ENCODE measurements at places on chromosomes 12 and 14.
A peak's percentile ranks its signal among the peaks of the same experiment; 100 is the strongest.

- no peak for DNase-seq
These were observed 63.1 kb upstream of the SOX5 start for GRCh38 chr12:24012528-24012927.

DNA sequence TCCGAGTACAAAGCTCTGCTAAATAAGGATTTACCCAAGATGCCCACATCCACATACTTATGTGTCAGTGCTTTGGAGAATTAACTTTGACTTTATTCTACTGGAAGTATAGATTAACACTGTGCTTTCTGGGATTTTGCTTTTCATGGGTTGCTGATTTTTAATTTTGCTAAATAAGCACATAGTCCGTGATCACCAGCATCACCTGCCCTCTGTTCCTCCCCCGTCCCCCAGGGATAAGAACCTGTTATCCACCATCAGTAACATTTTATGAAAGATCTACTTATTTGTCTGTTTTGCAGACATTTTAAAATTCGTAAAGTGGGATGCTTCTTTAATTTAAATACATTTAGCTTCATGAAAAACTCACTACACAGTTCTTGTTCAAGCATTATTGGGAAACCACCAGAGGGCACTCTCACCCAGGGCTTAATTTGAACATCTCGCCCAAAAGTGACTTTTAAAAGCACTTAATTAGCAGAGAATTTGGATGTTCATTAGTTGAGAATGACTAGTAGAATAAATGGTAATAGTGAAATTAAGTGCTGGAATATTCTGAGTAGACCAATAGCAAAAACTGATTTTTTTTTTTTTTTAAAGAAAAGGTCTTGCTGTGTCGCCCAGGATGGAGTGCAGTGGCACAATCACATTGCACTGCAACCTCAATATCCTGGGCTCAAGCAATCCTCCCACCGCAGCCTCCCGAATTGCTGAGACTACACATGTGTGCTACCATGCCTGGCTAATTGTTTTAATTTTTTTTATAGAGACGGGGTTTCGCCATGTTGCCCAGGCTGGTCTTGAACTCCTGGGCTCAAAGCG lies 35.7 kb downstream of the MRPL42 start:
- DNase-seq, result peak; percentile 40

GRCh38 chr14:92696366-92696765 lies 52.1 kb downstream of the LGMN start:
- no peak for DNase-seq

DNA sequence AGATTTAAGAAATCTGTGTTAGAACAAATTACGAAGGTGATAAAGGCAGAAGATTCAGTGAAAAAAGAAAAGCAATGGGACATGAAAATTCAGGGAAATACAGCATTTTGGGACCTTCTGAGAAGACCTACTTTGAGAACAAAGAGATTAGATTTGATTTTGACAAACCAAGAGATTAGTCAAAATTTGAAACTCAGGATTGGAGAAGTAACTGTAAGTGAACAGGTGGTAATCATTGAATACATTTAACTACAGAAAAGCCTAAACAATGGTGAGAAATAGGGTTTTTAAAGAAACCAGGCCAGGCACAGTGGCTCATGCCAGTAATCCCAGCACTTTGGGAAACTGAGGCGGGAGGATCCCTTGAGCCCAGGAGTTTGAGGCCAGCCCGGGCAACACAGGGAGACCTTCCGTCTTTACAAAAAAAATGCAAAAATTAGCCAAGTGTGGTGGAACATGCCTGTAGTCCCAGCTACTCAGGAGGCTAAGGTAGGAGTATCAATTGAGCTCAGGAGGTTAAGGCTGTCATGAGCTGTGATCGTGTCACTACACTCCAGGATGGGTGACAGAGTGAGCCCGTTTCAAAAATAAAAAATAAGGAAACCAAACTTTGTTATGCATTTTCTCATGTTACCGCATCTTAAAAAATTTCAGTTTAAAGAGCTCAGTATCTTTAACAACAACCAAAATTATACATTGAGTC lies 8.9 kb upstream of the SAV1 start:
- no peak for DNase-seq

DNA sequence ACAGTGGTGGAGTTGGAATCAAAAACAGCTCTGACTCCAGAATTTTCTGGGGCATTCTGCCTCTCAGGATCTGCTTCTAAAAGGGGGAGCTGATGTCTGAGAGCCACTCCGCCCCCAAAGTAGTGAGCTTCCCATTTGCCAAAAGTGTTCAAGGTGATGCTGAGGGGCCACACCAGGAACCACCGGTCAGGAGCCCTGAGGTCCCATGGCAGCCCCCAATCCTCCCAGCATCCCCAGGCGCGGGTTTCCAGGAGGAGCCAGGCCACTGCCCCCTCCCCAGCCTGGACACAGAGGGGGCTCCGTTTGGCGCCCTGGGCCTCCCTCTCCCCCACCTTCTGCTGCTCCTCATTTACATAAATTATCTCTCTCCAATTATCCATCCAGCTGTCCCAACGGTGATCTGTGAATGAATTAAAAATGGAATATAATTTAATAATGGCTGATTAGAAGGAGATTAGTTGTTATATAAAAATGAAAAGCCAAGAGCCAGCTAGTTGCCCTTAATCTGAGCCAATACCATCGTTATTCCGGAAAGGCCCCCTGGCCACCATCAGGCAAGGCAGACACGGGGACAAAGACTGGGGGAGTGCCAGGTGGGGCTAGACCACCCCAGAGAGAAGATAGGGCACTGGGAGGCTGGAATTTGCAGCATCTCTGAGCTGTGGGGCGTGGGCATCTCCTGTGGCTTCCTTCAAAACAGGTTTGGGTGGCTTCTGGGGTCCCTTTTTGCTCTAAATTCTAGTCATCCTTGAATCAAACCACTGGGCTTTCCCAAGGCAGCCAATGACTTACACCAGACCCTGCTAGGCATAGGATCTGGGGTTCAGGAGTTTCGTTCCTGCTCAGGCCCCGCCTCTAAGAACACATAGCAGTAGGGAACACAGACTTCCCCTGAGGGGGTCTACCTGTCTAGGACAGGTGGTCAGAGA lies 19.7 kb upstream of the VSX2 start:
- no peak for DNase-seq

GRCh38 chr12:122395319-122395718 lies 27.1 kb downstream of the CLIP1 start:
- DNase-seq, result no peak

- no peak for DNase-seq
These were observed 14.2 kb upstream of the ANKRD9 start for GRCh38 chr14:102523569-102524450.

DNA sequence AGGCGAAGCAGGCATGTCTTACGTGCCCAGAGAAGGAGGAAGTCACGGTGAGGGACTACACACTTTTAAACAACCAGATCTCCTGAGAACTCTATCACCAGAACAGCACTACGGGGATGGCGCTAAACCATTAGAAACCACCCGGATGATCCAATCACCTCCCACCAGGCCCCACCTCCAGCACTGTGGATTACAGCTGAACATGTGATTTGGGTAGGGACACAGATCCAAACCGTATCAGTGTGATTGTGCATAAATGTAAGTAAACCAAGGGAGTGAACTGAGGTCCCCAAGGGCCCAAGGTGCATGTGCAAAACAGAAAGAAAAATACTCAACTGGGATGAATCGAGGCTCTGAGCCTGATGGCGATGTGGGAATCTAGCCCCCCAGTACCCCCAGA lies 134.2 kb downstream of the DICER1 start:
- DNase-seq, result no peak

- no peak for DNase-seq
These were observed 200.9 kb upstream of the DAAM1 start for GRCh38 chr14:58987591-58987990.

DNA sequence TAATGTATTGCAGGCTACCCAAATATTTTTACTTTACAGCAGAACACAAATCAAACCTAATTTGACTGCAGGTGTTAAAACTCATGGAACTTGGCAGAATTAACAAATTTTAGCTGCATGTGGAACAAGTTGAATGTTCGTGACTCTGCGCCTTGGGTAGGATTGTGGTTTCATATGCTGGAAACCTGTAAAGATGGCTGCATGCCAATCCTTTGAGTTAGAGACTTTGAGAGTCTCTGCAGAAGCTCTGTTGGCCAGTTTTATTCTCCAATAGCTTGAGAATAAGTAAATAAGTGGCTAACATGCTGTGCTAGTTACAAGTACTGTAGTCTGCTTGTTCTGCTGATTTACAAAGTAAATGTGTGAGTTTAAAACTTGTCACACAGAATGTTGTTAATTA lies 77.8 kb downstream of the PDE6H start:
- DNase-seq, result no peak

DNA sequence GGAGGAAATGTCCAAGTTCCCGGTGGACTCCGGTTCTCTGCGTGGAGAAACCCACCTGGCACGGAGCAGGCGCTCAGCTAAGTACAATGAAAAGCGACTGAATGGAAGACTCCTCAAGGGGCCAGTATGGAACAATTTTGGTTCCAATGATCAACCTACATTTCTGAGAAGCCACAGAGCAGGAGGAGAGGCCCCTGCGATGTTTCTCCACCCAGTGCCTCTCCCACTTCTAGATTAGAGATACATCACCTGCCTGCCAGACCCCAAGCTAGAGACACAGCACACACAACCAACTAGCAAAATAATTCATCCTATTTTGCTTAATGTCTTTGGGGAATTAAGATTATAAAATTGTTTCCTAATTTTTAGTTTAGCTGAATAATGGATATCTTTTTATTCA lies 38.8 kb downstream of the ATG14 start:
- DNase-seq, result no peak

GRCh38 chr14:89397569-89398230 lies 19.3 kb downstream of the FOXN3 start:
- DNase-seq, result no peak

GRCh38 chr14:88243946-88244345 lies 79.1 kb downstream of the KCNK10 start:
- no peak for DNase-seq

DNA sequence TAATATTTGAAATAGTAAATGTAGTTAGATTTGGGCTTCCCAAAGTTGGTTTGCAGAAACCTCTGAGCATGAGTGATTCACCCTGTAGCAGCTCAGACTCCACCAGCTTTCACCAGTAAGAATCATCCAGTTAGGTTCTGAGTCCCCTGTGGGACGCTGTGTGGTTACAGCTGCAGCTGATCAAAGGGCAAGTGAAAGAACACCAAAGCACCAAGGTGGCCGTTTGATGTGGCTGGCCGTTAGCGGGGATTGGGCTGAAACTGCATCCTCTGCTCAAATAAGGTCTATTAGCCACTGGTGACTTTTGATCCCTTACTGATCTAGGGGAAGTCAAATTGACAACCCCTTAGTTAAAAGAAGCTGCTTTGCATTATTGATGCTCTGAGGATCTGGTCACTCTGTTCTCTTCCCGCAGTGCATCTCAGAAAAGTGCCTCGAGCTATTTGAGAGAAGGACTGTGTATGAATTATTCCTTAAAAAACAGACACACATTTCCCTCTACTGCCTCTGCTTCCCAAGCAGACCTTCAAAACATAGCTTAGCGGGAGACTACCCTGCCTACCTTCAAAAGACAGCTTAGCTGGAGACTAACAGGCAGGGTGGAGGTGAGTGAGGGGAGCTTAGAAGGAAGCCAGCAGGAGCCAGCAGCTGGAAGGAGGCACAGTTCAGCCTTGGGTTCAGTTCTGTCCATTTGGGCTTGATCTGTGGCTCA lies 3.7 kb downstream of the ABHD12B start:
- DNase-seq, result no peak

DNA sequence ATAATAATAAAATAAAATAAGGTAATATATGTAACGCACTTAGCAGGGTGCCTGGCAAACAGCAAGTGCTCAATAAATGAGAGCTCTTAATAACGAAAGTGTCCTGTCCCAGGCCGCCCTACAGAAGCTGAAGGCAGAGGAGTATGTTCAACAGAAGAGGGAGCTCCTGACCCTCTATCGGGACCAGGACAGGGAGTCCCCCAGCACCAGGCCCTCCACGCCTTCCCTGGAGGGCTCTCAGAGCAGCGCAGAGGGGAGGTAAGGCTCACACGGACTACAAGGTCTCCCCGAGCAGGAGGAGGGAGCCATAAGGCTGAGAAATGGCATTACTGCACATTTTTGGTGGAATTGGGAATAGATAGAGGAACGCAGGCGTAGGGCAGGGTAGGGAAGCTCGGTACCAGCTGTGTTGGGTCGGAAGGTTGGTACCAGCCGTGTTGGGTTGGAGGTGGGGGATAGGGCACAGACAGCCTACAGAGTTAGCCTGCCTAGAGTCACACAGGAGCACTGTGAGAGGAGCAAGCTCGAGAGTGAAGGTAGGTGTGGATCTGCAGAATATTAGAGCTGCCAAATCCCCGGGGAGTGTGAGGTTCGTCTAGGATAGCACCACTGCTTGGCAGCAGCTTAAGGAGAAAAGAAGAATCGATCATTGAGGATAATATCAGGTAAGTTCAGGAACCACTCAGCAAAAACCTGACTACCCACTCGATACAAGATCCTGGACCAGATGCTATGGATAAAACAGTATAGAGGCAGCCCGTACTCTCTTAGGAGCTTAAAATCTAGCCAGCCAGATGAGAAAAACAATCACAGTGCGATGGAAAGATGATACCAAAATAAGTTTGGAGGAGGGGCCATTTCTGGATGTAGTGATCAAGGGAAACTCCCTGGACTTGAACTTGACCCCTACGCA lies 15.3 kb downstream of the TNFRSF1A start:
- DNase-seq, result peak; percentile 79

GRCh38 chr14:58861586-58861985 lies 223.8 kb downstream of the DACT1 start:
- peak; percentile 29 for DNase-seq

DNA sequence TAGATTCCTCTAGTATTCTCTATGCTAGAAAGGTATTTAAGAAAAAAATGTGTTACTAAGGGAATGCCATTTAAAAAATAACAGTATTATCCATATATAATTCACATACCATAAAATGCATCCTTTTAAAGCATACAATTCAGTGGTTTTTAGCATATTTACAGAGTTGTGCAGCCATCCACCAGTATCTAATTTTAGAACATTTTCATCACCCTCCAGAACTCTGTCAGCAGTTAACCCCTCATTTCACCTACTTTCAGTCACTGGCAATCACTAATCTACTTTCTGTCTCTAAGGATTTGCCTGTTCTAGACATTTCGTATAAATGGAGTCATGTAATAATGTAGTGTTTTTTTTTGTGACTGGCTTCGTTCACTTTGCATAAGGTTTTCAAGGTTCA lies 33.4 kb downstream of the TBC1D15 start:
- DNase-seq, result no peak

GRCh38 chr12:55072083-55072482 lies 52.3 kb downstream of the NEUROD4 start:
- DNase-seq, result no peak

- no peak for DNase-seq
These were observed 125.0 kb upstream of the MYF6 start for GRCh38 chr12:80582431-80582830.

DNA sequence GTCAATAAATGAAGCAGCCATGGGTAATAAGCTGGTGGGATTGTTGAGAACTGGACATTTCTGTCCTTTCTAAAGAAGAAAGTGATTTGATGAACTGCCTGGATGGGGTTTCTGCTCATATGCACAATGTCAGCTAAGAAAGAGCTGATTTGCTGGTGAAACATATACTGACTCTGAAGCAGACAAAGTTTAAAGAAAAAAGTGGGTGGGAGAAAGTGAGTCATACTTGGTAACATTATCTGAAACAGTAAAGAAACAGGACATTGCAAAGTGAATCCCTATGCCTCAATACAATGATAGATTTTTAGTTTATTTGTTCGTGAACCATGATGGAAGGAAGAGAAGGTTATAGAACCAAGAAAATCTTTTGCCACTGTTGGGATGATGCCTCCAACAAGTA lies 95.6 kb upstream of the DNM1L start:
- peak; percentile 56 for DNase-seq

GRCh38 chr12:53070877-53071492 lies 8.2 kb downstream of the SPRYD3 start:
- DNase-seq, result peak; percentile 61

GRCh38 chr12:94864987-94865386 lies 138.5 kb downstream of the NDUFA12 start:
- peak; percentile 61 for DNase-seq

- no peak for DNase-seq
These were observed 60.8 kb downstream of the SLC24A4 start for GRCh38 chr14:92383805-92384204.

All from umbilical cord (tissue), 2 donors.